Large intestine (tissue), 12 donors: ENCODE measurements at places on chromosomes 13 and 19. TPM values are rescaled to one million over a fixed set of nuclear protein-coding genes. Genes with fewer than 3 reads are reported as not detected.

DNA sequence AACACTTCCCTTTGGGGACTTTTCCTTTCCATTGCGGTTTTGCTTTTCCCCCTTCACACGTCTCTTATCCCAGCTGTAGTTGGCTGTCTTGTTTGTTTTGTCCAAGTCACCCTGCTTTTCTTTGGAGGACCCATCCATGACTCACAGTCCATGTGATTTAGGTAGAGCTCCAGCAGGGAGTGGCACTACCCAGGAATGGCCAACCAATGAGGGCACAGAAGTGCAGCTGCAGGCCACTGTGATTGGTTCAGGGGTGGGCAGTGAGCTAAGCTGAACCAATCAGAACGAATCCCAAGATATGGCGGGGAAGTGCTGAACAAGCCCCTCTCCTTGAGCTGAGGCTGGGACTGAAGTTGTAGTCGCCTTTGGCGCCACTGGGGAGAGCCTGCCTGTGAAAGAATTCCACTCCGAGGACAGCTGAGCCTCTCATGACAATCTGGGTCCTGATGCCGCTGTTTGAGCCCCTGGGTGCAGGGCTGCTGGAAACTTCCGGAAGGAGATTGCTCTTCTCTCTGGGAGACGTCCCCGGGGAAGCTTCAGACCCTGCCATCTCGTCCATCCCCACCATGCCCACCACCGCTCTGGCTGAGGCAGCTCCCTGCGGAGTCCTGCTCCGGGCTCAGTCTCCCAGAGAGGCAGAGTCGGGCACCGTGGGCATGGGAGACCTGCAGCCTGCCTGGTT is 62.9 kb upstream of the URI1 start:
- peaks cover 13% of the 10 kb centered on the region for H3K27me3 ChIP-seq
- H3K27ac ChIP-seq: no peak overlapping the region
- no peaks in the 10 kb centered on the region for H3K4me1 ChIP-seq
- H3K36me3 ChIP-seq: no peaks in the 10 kb centered on the region

- H3K27me3 ChIP-seq: no peaks in the 10 kb centered on the region
- no peak for DNase-seq
- peak overlapping the region; percentile 68 for H3K4me3 ChIP-seq
- peak overlapping the region; percentile 48 for H3K27ac ChIP-seq
Measured at GRCh38 chr13:52599848-52600603, 42.2 kb upstream of the HNRNPA1L2 start.

GRCh38 chr19:8244442-8244841 is 35.3 kb downstream of the CERS4 start:
- peaks cover 47% of the 10 kb centered on the region for H3K36me3 ChIP-seq
- H3K27ac ChIP-seq: no peak overlapping the region
- peaks cover 14% of the 10 kb centered on the region for H3K4me1 ChIP-seq
- no peak overlapping the region for H3K4me3 ChIP-seq
- no peak for DNase-seq
- H3K27me3 ChIP-seq: no peaks in the 10 kb centered on the region

DNA sequence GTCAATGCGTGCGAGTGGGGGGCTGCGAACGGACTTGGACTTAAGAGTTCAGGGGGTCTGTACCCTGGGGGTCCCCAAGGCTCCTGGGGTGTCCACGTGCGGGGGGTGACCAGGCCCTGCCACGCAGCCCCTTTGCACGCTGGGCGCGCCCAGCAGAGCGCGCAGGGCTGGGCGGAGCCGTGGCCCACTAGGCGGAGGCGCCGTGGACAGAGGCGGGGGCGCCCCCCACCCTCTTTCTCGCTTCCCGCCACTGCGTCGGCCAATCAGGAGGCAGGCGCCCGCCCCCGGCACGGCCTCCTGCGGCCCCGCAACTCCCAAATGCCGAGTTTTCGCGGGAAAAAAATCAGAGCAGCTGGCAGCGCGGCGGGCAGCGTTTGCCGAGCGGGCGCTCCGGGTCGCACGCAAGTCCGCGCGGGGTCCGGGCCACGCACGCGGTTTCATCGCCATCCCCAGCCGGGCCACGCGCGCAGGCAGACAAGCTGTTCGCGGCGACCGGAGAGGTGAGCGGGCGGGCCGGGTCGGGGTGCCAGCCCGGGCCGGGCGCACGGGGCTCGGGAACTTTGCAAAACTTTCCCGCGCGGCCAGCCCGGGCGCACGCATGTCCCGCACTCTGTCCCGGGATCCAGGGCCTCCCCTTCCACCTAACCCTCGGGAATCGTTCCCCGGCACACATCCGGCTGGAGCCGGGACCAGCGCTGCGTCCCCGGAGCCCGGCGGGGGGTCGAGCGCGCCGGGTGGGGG is at the start of gene UHRF1:
UHRF1 (plus strand) TSS at position 346 of the 741 bp plus-strand sequence. CDS start 1,385 bp downstream, outside the sequence.
- peak within 1 kb of the TSS; percentile 23 for H3K27ac ChIP-seq
- peaks cover 25% of the 10 kb centered on the region for H3K4me1 ChIP-seq
- H3K27me3 ChIP-seq: no peaks in the 10 kb centered on the region
- peak within 1 kb of the TSS; percentile 40 for H3K4me3 ChIP-seq
- no peaks in the 10 kb centered on the region for H3K36me3 ChIP-seq

The CGB2 gene
- not detected for polyA plus RNA-seq

- no peak for DNase-seq
- H3K4me3 ChIP-seq: peak overlapping the region; percentile 77
- peaks cover 5% of the 10 kb centered on the region for H3K4me1 ChIP-seq
- peak overlapping the region; percentile 94 for H3K27ac ChIP-seq
- no peaks in the 10 kb centered on the region for H3K27me3 ChIP-seq
- peaks cover 2% of the 10 kb centered on the region for H3K36me3 ChIP-seq
Measured at GRCh38 chr13:20772401-20773131, 1.2 kb downstream of the EEF1AKMT1 start.
